ENCODE measurements at places on chromosomes 7 and 10.

GRCh38 chr7:22680482-22680911, 46.5 kb upstream of the IL6 start:
- no peak for DNase-seq

DNA sequence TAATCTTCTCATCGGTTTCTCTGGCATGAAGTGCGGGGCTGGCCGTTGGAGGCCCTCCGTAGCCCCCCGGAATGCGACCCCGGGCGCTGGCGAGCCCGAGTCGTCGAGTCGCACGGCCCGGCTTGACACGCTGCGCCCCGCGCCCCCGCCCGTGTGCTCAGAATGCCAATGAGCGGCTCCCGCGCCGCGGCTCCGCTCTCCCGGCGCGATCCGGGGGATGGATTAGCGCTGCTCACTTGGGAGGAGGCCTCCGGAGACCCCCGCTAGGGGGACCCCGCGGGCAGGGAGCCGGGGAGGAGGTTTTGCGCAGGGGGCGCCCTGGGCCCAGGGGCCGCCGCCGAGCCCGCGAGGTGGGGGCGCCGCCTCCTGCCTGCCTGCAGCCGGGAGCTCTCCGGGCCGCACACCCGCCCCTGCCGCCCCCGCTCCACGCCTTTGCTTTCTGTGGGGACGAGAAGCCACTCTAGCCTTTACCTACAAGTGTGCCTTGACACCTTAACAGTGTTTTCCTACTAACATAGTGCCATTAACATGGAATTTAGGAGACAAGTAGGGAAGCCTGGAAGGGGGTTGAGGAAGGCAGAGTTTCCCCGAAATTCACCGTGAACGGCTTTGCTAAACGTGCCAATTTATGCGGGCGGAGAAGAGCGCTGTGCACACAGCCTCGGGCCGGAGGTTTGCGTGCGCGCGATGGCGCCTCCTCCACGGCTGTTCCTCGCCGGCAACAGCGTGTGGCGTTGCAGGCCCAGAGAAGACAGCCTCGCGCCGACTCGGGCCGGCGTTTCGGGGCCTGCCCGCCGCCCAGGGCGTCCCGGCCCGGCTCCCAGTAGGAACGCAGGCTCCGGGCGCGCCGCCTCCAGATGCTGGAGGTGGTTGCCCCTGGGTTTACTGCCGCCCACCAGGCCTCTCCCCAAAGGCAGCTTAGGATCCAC, 7.1 kb downstream of the SHH start:
- DNase-seq, result no peak

DNA sequence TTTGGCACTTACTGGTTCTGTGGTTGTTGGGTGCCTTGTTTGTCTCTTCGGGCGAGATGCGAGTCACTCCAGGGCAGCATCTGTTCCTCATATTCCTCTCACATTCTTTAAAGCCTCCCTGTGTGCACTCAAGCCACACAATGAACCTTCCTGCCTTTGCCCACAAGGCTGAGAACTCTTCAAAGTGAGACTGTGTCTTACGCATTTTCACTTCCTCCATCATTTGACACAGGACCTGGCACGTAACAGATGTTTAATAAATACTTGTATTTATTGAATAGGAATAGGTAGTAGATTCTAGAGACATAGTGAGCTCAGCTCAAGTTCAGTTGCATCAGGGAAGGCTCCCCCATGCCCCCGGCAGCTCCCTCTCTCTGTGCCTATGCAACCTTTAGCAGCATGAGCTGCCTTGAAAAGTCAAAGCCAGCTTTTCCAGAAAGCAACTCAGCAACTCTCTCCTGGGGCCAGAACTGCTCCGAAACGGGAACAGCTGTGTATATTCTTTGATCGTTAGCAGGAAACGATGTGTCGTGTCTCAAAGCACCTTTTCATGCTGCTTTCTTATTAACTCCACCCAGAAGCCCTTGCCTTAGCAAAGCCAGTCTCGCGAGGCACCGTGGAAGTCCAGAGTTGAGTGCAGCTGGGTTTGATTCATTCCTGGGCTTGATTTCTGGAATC, 97.5 kb downstream of the PFKFB3 start:
- DNase-seq, result peak; percentile 89

DNA sequence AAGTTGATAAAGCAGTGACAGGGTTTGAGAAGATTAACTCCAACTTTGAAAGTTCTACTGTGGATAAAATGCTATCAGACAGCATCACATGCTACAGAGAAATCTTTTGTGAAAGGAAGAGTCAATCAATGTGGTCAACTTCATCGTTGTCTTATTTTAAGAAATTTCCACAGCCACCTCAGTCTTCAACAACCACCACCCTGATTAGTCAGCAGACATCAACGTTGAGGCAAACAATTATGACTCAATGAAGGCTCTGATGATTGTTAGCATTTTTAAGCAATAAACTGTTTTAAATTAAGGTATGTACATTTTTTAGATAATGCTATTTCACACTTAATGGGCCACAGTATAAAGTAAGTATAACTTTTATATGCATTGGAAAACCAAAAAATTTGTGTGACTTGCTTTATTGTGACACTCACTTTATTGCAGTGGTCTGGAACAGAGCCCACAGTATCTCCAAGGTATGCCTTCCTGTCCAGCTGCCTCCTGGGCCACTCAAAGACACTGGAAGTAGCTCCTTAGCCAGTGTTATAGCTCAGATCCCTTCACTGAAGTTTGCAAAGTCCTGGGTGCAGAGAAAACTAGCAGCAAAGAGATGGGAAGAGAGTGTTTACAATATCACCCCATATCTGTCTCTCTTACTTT, 293.1 kb downstream of the ARHGAP12 start:
- no peak for DNase-seq

DNA sequence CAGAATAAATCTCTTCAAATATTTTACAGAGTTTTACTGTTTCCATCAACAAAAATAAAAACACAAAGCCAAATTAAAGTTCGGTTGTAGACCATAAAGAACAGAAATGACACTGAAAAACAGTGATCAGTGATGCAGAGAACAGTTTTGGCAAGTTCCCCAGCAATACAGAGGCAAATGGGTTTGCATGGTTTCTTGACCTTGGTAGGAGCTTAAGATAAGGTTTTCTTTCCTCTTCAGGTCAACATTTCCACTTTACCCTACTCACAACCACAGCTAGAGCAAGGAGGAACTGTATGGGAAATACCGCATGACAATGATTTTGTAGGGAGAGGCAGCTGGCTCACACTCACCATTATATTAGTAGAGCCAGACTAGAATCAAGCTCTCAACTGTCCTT, 199.5 kb downstream of the SH2D4B start:
- no peak for DNase-seq

- DNase-seq, result no peak
Measured at GRCh38 chr10:15985690-15986089, 125.4 kb upstream of the MINDY3 start.

- no peak for DNase-seq
Measured at GRCh38 chr7:116585967-116586366, 61.1 kb downstream of the CAV1 start.

DNA sequence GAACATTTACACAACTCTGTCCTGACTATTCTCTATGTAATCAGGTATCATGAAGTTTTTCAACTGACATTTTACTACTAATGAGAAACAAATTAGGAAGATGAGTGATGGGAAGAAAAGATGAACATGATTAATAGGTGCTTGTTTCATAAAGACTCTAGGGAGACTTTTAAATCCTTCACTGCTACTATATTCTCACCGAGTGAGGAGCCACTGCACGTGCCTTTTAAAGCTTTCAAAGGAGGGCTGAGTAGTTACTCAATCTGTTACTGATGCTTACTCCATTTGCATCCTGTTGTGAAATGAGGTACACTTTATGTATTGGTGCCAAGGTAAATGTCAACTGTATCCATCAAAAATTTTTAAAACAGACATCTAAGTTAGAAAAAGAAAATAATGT, 1.3 kb upstream of the COMMD3 start:
- DNase-seq, result no peak

- peak; percentile 26 for DNase-seq
Measured at GRCh38 chr7:49703337-49703736, 70.1 kb upstream of the VWC2 start.

DNA sequence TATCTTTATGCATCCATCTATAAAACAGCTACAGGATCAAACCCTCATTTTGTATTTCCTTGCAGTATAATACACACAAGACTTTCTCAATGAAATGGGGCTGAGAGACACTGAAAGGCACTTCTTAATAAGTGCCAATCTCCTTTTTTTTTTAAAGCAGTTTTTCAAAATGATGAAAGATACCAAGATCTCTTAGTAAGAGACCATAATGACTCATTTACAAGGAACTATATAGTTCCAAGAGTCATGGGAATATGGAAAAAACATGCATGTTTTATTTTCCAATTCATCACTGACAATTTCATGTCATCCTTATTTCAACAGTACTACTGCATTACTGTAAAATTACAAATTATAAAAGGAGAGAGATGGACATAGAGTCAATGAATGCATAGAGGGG, 973.7 kb downstream of the GATA3 start:
- DNase-seq, result no peak

DNA sequence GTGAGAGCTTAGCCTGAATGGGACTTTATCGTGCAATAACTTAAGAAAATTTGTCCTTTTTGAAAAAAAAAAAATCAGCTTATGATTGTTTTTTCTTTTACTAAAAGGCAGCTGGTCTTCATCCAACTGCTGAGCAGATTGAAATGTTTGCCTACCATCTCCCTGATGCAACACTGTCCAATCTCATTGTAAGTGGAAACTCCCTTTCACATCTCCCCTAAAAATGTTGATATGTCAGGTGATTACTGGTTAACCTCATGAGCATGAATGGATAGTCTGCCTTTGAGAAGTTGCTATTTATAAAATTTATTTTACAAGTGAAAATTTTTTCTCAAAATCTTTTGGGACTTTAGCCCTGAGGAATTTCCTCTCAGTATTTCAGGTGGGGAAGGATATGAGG, 17.8 kb upstream of the HKDC1 start:
- DNase-seq, result no peak

DNA sequence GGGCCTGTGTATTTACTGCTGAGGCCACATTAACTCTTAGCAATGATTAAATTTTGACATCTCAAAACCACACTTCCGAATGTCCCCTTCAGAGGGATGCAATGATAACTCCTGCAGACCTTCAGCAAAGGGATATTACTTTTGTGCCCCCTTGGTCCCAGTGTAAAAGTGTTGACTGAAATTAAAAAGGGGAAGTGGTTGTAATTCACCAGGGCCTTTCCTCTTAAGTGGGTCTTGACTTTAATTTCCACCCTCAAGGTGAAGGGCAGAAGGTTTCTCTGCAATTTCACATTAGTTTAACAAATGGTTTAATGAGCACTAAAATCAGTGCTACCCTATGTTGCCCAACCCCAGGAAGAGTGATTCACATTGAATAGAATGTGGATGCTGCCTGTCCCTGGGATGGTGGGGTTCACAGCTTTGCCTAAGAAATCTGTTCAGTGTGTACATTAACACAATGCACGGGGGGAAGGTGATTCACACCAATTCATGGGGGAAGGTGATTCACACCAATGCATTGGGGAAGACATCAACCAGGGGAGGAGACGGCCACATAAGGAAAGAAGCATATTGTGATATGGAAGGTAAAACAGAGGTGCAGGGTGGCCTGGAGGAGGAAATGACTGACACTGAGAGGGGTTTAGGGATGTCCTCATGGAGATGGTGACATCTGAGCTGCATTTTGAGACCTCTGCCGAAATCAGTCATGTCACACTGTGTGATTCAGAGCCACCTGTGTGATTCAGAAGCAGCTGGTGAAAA, 19.4 kb upstream of the TNS3 start:
- peak; percentile 82 for DNase-seq

- peak; percentile 65 for DNase-seq
Measured at GRCh38 chr7:7103343-7104313, 78.7 kb upstream of the C1GALT1 start.

DNA sequence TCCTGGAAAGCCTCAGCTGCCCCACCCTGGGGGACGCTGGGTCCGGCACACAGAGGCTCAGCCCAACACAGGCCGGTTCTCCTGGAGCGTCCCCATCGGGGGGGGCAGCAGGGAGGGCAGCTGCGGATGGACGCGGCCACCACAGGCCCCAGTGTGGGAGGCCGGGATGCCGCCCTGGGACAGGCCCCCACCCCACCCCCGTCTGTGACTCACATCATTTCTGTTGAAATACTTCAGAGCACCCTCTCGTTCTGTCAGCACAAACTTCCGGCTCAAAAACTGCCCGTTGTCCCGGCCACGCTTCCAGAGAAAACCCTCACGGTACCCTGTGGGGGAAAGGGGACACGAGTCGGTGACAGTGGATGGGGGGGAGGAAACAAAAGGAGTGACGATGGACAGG, 28.5 kb downstream of the GET4 start:
- DNase-seq, result no peak

DNA sequence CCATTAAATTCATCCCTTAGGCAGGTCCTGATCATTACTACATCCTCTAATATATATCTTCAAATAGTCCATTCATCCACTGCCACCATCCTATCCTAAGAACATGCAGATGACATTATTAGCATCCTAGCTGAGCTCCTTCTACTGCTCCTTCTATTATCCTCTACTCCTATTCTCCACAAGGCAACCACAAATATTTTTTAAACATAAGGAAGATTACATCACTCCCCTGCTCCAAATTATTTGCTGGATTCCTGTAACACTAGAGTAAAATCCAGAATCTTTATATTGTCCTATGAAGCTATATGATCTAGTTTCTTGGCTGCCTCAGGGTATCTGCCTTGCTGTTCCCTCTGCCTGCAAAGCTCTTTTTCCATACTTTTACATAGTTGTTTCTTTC, 176.3 kb upstream of the SLC26A5 start:
- no peak for DNase-seq

DNA sequence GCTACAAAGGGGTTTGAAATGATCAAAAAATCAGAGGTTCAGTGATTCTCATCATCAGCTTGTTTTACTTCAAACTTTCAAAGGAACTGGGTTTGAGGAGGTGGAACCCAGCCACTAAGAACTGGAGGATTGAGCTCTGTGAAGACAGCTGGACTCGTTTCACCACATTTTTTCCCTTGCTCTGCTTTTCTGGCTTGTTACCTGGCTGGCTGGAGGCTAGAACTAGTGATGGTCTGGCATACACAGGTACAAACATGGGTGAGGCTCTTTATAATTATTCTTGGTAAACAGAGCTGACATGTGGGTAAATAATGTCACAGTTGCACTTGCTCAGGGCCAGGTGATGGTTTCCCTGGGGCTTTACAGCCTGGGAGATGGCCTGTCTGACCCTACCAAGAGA, 352.5 kb downstream of the FGFR2 start:
- no peak for DNase-seq

GRCh38 chr7:55210716-55211115, 154.4 kb upstream of the LANCL2 start:
- no peak for DNase-seq

GRCh38 chr10:8424555-8425211, 370.2 kb downstream of the GATA3 start:
- DNase-seq, result no peak

- no peak for DNase-seq
Measured at GRCh38 chr10:105534086-105534485, 893.0 kb downstream of the SORCS3 start.

GRCh38 chr10:101956117-101956516, 99.9 kb downstream of the ARMH3 start:
- no peak for DNase-seq

DNA sequence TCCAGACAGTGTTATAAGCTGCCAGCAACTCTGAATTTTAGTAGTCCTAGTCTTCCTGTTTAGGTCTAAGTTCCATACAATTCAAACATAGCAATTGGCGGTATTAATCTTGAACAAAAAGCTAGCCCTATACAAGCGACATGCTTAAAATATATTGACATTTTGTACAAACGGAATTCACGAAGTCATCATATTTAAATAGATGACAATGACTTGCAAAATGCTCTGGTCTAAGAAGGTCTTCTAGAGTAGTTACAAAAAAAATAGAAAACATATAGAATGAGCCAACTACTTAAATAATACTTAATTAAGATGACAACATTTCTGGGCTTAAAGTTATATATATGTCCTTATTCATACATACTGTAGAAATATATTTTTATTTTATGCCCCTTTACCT, 446.6 kb downstream of the ANKRD7 start:
- DNase-seq, result no peak
